ENCODE measurements at places on chromosomes 12 and 14. TPM values are rescaled to one million over a fixed set of nuclear protein-coding genes. Genes with fewer than 3 reads are reported as not detected.
A peak's percentile ranks its signal among the peaks of the same experiment; 100 is the strongest.

The IL22 gene
- total RNA-seq: not detected

- H3K4me1 ChIP-seq: no peaks in the 10 kb centered on the region
- no peak for DNase-seq
- H3K36me3 ChIP-seq: no peaks in the 10 kb centered on the region
- H3K4me3 ChIP-seq: no peak overlapping the region
- H3K27ac ChIP-seq: no peak overlapping the region
These were observed 25.6 kb upstream of the C12orf71 start for GRCh38 chr12:27107986-27108385.

GRCh38 chr12:25932971-25933370 lies 25.5 kb upstream of the RASSF8 start:
- no peak overlapping the region for H3K4me3 ChIP-seq
- H3K27me3 ChIP-seq: no peaks in the 10 kb centered on the region
- DNase-seq: no peak
- H3K27ac ChIP-seq: no peak overlapping the region

DNA sequence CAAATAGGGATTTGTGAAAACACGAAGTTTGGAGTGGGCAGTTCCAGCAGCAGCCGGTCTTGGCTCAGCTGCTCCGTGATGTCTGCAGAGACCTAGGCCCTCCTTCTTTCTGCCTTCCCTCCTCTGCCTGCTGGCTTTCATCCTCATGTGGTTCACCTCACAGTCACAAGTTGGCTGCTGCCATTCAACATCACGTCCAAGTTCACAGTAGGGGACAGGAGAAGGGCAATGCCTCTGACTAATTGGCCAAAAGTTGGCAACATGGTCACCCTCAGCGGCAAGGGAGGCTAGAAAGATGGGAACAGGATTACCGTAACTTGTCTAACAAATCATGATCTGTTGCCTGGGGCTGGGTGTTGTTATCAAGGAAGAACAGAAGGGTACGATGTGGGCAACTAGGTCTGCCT lies 7.8 kb upstream of the CACNA2D4 start:
- no peak overlapping the region for H3K4me3 ChIP-seq
- H3K36me3 ChIP-seq: no peaks in the 10 kb centered on the region
- DNase-seq: no peak
- H3K27me3 ChIP-seq: peaks cover 3% of the 10 kb centered on the region
- peaks cover 7% of the 10 kb centered on the region for H3K4me1 ChIP-seq
- no peak overlapping the region for H3K27ac ChIP-seq

DNA sequence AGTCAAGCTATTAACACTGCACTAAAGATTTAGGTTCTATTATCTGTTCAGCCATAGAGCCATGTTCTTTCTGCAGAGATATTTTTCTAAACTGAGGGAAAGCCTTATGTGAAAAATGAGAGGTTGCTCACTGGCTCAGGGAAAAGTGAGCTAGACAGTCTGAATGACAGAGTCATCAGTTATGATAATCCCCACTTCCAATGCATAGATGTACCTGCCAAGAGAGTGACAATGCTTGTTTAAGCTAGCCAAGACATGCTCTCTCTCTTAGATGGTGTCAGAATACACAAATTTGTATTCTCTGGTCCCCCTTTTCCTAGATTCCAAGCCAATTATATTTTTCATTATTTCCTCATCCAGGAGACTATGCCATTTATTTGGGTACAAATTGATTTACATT lies 176.9 kb upstream of the FRMD6 start:
- H3K4me1 ChIP-seq: peaks cover 3% of the 10 kb centered on the region
- no peaks in the 10 kb centered on the region for H3K27me3 ChIP-seq
- no peak overlapping the region for H3K4me3 ChIP-seq
- DNase-seq: no peak
- H3K27ac ChIP-seq: no peak overlapping the region

The POTEM gene
- total RNA-seq: not detected

DNA sequence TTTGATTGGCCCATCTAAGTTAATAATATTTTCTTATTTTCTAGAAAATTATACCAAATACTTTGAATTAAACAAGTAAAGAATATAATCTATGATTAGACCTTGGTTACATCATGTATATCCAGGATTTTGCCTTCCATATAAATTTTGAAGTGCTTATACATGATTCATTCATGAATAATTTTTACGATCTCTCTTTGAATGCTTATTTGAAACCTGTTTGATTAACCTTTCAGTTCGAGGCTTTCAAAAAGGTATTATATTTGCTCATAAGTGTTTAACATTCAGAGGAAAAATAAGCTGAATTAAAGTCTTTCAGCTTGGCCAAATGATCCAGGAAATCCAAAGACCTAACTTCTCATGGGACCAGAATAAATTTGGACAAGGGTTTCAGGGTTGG lies 495.2 kb upstream of the GARIN6 start:
- no peak for DNase-seq
- H3K4me1 ChIP-seq: no peaks in the 10 kb centered on the region
- H3K4me3 ChIP-seq: no peak overlapping the region
- H3K36me3 ChIP-seq: no peaks in the 10 kb centered on the region
- H3K27ac ChIP-seq: no peak overlapping the region

GRCh38 chr14:87286191-87286590 lies 706.8 kb downstream of the GALC start:
- no peaks in the 10 kb centered on the region for H3K36me3 ChIP-seq
- H3K27me3 ChIP-seq: no peaks in the 10 kb centered on the region
- DNase-seq: no peak

DNA sequence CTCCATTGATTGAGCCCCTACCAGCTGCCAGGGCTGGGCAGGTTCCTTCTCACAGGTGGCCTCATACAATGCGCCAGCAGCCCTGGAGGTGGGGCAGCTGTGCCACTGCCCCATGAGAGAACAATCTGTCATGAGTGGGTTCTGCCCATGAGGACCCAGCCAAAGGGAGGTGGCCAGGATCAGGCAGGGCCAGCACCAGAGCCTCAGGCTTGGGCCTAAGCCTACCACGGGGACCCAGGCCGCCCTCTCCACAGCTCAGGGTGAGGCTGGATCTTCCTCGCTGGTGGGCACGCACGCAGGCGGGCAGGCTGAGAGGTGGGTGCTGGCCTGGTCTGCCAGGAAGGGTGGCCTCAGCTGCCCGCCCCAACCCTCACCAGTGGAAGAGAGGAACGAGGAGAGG lies 110.7 kb downstream of the KIF26A start:
- no peak overlapping the region for H3K4me3 ChIP-seq
- no peaks in the 10 kb centered on the region for H3K36me3 ChIP-seq
- DNase-seq: no peak

GRCh38 chr12:59068436-59068835 lies 148.1 kb upstream of the LRIG3 start:
- no peak overlapping the region for H3K4me3 ChIP-seq
- no peak overlapping the region for H3K27ac ChIP-seq
- no peaks in the 10 kb centered on the region for H3K4me1 ChIP-seq
- DNase-seq: no peak

The CRIP1 gene
- 63.0 TPM for total RNA-seq

DNA sequence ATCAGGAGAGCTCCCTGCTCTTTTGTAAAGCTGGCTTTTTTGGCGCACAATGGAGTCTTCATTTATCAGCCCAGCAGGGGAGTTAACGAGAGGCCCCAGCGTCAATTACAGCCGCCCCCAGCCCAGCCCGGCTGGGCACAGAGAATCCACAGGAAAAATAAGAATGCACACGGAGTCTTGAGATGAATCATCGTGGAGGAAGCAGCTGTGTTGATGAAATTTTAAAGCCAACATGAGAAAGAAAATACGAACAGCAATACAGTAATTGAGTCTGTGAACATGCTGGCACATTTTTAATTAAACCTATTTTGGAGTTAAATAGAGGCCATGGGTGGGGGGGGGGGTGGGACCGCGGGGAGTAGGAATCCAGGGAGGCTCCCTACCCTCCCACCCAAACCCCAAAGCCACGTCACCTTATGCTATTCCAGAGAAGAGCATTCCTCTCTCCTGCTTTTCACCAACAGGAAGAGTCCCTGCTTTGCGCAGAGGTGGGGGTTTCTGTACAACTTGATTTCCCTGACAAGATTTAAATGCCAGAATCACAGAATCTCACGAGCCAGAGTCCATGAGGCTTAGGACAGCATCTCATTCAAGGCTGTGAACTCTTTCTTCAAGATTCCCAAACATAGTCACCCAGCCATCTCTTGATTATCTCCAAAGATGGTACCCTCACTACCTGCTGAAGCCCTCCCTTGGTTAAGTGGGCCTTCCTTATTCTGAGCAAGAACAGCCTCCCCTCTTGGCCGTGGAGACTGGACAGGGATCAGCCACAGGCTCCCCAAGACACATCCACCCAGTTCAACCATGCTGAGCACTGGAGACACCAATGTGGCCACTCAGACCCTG lies 50.3 kb downstream of the CCNK start:
- no peak overlapping the region for H3K4me3 ChIP-seq
- peak overlapping the region; percentile 1 for H3K27ac ChIP-seq
- no peaks in the 10 kb centered on the region for H3K27me3 ChIP-seq
- no peak for DNase-seq
- H3K36me3 ChIP-seq: no peaks in the 10 kb centered on the region
- peaks cover 3% of the 10 kb centered on the region for H3K4me1 ChIP-seq

Data from transverse colon (tissue), 4 donors.